Endodermal cell (in vitro differentiated cells): ENCODE measurements at places on chromosomes 12 and 14. TPM values are rescaled to one million over a fixed set of nuclear protein-coding genes. Genes with fewer than 3 reads are reported as not detected.

- no peaks in the 10 kb centered on the region for H3K36me3 ChIP-seq
- H3K27ac ChIP-seq: peak overlapping the region; percentile 75
- no peak overlapping the region for H3K4me3 ChIP-seq
- no peak for DNase-seq
Observed at GRCh38 chr14:70008284-70009262, 129.4 kb downstream of the SMOC1 start.

DNA sequence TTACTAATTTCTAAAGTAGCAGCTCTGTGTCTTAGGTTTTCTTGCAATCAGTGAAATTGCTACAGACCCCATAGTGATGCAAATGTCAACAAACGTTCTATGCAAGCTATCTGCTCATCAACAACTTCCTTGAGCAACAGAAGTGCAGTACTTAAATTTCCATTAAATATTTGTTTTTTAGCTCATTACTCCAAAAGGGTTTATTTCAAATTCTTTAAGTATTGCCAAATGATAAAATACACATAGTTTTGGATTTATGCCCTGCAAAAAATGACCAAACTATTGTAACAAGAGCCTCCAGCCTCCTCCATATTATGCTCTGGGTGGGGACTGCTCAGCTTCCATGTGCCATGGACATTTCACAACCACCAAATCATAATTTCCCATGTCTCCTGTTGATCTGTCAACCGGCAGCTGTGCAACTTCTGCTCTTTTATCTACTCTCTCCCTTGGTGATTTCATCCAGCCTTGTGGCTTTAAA, 4.4 kb downstream of the BDKRB1 start:
- no peak for DNase-seq
- H3K36me3 ChIP-seq: no peaks in the 10 kb centered on the region
- H3K4me1 ChIP-seq: no peaks in the 10 kb centered on the region
- no peaks in the 10 kb centered on the region for H3K27me3 ChIP-seq
- no peak overlapping the region for H3K27ac ChIP-seq

DNA sequence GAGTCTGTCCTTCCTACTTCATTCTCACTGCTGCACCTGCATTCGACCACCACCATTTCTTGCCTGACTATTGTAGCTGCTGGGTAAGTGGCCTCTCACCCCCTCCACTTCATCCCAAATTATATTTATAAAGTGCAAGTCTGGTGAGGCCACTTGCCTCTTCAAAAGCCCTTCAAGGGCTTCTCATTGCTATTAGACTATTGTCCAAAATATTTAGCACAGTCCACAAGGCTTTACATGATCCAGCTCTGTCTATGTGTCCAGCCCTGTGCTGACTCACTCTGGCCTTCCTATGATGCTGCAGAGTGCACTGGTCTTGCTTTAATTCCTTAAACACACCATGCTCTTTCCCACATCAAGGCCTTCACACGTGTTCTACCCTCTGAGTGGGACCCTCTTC, 46.0 kb downstream of the PAH start:
- peak; percentile 25 for DNase-seq
- no peak overlapping the region for H3K4me3 ChIP-seq
- peaks cover 7% of the 10 kb centered on the region for H3K27me3 ChIP-seq
- H3K27ac ChIP-seq: no peak overlapping the region
- no peaks in the 10 kb centered on the region for H3K36me3 ChIP-seq

GRCh38 chr14:35220027-35220676, 72.0 kb upstream of the PSMA6 start:
- no peak overlapping the region for H3K27ac ChIP-seq
- no peak for DNase-seq
- no peak overlapping the region for H3K4me3 ChIP-seq
- peaks cover 12% of the 10 kb centered on the region for H3K36me3 ChIP-seq

- no peaks in the 10 kb centered on the region for H3K36me3 ChIP-seq
- no peak overlapping the region for H3K4me3 ChIP-seq
- peaks cover 15% of the 10 kb centered on the region for H3K27me3 ChIP-seq
Observed at GRCh38 chr14:88310449-88310848, 12.6 kb downstream of the KCNK10 start.

DNA sequence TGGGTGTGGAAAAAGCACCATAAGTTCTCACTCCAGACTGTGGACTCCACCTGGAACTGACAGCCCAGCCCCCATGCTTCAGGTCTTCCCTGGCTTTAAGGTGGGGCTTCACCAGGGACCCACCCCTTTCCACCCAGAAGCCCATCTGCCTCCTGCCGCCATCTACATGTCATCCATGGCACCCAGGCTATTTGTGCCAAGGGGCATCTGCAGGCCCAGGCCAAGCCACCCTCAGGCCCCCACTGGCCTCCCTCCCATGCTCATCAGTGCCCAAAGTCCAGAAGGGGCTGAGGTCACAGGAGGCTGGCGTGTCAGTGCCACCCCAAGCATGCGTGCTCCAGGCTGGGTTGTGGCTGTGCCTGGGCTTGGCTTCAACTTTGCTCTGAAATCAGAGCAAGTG, 212.2 kb upstream of the DIO3 start:
- DNase-seq: peak; percentile 27
- H3K27ac ChIP-seq: no peak overlapping the region
- no peaks in the 10 kb centered on the region for H3K4me1 ChIP-seq
- no peaks in the 10 kb centered on the region for H3K27me3 ChIP-seq
- no peaks in the 10 kb centered on the region for H3K36me3 ChIP-seq

DNA sequence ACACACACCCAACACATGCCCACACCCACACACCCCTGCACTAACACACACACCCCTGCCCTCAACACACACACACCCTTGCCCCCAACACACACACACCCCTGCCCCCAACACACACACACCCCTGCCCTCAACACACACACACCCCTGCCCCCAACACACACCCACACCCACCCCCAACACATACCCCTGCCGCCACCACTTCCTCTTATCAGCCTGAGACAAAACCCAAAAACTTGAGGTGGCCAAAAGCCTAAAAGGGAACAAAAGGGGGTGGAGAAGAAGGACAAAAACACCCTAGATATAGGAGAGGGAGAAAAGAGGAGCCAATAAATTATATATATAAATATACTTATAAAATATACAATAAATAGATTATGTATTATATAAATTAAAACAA, 9.1 kb upstream of the DEGS2 start:
- H3K4me3 ChIP-seq: no peak overlapping the region
- no peaks in the 10 kb centered on the region for H3K4me1 ChIP-seq
- DNase-seq: no peak
- no peaks in the 10 kb centered on the region for H3K36me3 ChIP-seq
- no peaks in the 10 kb centered on the region for H3K27me3 ChIP-seq

OLR1 gene
- not detected in 3 replicates for total RNA-seq

ZDHHC22 gene
- 1.7 and 1.9 TPM in 2 replicates for total RNA-seq

CCDC197 gene
- not detected in 2 replicates for total RNA-seq

CLEC1A gene
- total RNA-seq: not detected in 2 replicates
